Activated CD4-positive, CD25-positive, alpha-beta regulatory T cell treated with anti-CD3 and anti-CD28 coated beads, Interleukin-2, amount 50 U/mL, for 72 hours (primary cell): ENCODE measurements at places on chromosomes 2 and 18.

DNA sequence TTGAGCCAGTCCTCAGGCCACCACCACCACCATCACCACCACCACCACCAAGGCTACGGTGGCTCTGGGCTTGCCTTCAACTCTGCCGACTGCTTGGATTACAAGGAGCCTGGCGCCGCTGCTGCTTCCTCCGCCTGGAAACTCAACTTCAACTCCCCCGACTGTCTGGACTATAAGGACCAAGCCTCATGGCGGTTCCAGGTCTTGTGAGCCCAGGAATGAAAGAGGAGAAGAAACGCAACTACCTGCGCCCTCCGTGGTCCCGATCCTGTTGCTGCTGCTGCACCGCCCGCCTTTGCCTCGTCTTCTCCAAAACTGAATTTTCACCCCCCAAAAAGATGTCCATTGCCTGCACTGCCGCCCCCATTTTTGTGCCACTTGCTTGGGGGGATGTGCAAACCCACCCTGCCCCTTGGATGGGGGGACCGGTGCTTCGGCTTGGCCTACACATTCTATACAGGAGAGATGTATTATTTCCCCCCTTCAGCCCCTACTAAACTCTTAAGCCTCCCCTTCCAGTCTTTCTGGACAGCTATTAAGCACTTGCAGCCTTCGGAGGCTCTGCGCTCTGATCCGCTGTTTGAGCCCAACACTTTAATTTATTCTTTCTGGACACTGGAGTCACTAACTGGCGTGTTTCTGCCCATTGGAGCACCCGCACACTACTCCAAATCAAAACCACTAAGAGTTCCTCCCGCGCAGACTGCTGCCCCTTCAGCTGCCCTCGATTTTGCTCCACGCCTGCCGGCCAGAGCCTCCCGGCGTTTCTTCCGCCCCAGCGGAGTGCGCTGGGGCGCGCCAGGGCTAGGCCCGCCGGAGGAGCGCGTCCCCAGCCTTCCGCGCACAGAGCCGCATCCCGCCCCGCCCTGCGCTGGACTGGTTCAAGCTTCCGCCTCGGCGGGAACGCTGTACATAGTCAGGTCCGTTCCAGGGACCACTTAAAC lies 5.7 kb downstream of the OTX1 start:
- no peak for DNase-seq

DNA sequence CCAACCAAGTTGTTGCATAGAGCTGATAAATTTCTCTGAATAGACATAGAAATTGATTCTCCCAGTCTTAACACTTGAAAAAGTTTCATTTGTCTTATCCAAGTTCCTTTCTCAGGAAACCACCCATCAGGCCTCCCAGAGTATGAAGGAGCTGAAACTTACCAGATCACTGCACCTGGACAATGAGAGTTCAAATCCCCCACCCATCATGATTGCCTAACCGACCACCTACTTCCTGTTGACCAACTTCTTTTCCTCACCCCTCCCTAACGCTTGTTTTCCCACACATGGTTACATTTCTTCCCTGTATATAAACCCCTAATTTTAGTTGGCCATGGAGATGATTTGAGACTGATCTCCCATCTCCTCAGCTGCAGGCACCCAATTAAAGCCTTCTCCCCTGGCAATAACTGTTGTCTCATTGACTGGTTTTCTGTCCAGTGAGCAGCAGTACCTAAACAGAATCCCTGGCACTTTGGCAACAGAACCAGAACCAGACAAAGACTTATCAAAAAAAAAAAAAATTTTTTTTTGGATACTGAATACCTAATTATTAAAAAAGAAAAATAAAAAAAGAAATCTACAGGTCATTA lies 103.0 kb downstream of the SPIRE1 start:
- DNase-seq: no peak

DNA sequence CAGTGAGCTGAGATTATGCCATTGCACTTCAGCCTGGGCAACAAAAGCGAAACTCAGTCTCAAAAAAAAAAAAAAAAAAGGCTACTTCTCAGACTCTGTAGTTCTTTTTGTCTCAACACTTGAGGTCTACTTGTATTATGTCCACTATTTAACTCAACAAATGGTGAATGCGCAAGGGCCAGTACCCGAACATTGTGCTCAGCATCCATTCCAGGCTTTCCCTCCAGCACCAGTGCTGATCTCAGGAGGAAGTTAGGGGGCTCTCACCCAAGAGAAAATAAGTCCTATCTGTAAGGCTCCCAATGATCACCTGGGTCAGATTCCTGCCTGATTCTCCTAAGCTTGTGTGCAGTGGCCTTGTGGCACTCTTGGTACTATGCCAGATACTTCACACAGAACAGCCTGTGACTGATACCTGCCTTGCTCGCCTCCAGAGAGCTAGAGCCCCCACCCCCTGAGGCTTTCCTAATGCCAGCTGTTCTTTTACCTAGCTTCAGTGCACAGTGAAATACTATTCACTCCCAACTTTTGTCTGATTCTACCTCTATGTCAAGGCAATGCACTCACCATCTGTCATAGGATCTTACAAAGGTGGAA lies 74.9 kb downstream of the INO80D start:
- no peak for DNase-seq

DNA sequence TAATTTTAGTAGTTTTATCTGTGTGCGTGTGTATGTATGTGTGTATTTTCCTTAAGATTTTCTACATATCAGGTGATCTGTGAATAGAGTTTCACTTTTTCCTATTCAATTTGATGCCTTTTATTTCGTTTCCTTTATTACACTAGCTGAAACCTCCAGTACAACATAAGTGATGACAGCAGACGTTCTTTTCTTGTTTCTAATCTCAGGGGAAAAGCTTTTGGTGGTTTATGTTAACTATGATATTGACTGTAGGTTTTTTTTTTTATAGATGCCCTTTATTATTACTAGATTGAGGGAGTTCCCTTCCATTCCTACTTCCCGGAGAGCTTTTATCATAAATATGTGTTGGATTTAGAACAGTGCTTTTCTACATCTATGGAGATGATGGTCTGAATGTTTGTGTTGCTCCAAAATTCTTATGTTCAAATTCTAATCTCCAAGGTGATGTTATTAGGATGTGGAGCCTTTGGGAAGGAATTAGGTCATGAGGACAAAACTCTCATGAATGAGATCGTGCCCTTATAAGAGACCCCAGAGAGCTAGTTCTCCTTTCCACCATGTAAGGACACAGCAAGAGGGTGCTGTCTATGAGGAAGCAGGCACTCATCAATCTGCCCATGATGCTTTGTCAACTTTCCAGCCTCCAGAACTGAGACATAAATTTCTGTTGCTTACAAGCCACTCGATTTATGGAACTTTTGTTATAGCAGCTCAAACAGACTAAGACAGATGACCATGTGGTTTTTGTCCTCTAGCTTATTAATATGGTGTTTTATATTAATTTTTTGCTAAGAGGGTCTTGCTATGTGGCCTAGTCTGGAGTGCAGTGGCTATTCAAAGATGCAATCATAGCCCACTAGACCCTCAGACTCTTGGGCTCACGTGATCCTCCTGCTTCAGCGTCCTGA lies 5.9 kb upstream of the RHBDD1 start:
- no peak for DNase-seq

GRCh38 chr2:232447638-232448303 lies 8.2 kb upstream of the ALPI start:
- DNase-seq: no peak
